ENCODE measurements at places on chromosomes 16 and 17.

DNA sequence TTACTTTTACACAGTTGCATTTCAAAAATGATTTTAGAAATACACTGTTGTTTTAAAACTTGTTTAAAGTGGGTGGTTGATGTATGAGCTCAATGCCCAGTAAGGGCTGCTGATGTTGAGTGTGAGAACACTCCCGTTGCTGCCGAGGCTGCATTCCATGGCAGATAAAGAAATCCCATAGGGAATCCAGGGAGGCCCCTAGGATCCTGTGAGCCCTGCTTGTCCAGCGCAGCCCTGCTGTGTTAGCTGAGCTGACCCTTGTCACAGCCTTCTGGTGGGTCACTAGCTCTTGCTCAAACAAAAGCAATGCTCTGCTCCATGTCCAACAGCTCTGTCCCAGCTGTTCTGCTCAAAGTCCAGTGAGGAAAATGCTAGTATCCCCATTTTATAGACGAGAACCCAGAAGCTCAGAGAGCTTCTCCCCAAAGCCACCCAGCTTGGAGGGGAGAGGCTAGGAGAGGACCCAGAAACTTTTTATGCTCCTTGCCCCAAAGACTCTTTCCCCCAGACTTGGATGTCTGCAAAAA is 18.6 kb upstream of the COL1A1 start:
- no peak for DNase-seq

DNA sequence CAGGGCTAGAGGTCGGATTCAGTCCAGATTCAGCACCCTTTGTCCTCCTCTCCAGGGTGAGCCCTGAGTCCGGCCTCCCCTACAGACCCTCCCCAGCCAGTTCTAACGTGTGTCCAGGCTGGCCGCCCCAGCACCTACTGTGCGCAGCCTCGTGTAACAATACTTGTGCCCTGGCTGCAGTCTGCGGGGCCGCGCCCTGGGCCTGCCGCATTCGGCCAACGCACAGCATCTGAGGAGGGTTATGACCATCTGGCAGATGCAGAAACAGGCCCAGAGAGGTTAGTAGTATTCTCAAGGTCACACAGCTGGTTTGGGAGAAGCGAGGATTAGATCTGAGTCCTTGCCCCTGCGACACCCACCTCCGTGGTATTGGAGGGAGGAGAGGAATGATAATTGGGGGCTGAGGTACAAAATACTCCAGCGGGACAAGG is 968 bp downstream of the RIPOR1 start:
- no peak for DNase-seq

- no peak for DNase-seq
Measured at GRCh38 chr17:76246080-76247066, 6.1 kb upstream of the RNF157 start.

- DNase-seq: peak; percentile 74
Measured at GRCh38 chr16:8108991-8109509, 481.3 kb downstream of the TMEM114 start.

DNA sequence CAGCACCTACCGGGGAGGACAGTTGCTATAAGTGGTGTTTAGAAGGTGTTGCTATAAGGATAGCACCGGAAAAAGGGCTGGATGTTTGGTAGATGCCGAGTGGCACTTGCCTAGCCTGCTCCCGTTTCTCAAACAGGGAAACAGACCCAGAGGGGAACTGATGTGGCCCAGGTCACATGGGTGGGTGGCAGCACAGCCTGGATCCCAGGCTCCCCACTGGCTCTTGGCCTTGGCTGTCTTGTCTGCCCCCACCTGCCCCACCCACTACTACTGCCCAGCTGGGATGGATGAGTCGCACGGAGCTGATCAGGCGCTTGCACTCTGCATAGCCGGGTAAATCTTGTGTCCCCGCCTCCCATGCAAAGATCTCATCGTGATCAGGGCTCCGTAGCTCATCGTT is 7.2 kb downstream of the SMTNL2 start:
- no peak for DNase-seq

GRCh38 chr16:59088431-59088830 is 354.3 kb upstream of the GOT2 start:
- DNase-seq: no peak

DNA sequence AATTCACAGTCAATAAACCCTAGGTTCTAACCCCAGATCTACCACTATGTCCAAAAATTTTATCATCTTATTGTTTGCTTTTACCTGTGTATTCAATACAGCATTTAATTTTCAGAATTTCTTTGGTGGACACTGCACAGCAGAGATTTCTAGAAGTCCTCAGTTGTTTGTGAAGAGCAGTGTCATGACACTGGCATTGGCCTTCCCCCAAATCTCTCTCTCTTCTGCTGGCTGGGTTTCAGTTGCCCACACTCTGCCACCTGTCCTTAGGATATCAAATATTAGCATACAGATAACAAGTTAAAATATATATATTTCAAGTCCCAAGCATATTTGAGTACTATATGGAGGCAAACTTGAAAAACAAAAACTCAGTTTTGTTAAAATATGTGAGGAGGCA is 2.0 kb upstream of the THUMPD1 start:
- DNase-seq: no peak

- DNase-seq: no peak
Measured at GRCh38 chr16:77330332-77331042, 104.3 kb downstream of the ADAMTS18 start.

DNA sequence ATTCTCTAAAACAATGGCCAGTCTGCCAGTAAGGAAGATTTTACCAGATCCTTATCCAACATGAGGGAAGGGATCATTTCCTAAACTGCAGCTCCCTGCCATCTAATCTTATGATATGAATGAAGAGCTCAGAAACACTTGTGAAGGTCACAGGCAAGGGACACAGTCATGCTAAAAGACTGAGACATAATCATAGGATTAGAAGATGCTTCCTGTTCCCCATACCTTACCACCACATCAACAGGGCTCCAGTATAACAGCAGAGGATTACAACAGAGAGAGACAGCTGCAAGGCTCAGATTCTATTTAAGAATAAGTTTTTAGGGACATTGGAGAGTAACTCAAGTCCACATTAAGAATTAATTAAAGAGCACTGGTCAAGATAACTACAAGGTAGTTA is 93.3 kb downstream of the BRIP1 start:
- DNase-seq: no peak

GRCh38 chr16:13138528-13138927 is 237.1 kb downstream of the SHISA9 start:
- DNase-seq: no peak

- no peak for DNase-seq
Measured at GRCh38 chr17:77834170-77835115, 124.1 kb upstream of the TNRC6C start.

DNA sequence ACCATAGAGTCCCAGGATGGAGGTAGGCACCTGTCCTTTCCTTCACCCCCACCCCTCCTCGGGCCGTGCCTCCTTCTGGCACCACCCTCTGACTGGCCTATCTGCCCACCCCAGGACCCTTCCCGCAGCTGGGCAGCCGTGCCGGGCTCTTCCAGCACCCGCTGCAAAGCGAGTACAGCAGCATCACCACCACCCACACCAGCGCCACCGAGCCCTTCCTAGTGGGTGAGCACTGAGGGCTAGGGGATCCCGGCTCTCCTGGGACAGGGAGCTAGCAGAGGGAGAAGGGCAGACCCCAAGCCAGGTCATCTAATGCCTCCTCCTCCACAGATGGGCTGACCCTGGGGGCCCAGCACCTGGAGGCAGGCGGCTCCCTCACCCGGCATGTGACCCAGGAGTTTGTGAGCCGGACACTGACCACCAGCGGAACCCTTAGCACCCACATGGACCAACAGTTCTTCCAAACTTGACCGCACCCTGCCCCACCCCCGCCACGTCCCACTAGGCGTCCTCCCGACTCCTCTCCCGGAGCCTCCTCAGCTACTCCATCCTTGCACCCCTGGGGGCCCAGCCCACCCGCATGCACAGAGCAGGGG is 7.8 kb downstream of the GALK1 start:
- DNase-seq: no peak

DNA sequence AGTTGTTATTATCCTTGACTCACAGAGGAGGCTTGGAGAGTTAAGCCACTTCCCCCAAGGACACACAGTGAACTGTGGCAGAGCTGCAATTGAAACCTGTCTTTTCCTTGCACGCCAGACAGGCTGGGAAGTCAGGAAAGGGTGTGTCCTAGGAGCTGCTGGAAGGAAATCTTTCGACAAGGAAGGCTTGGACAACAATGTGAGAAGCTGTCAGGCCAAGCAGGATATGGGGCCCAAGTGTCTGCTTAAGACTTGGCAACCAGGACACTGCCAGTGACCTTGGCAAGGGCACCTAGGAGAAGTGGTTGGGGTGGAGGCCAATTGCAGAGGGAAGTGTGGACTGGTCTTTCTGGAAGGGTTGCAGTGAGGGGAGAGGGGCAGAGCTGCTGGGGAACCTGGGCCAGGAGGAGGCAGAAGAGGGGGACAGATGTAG is 2.1 kb upstream of the CAMKK1 start:
- DNase-seq: no peak

- DNase-seq: no peak
Measured at GRCh38 chr17:8333281-8333680, 6.4 kb upstream of the ODF4 start.

GRCh38 chr17:28982131-28982793 is 23.6 kb downstream of the SEZ6 start:
- no peak for DNase-seq

- no peak for DNase-seq
Measured at GRCh38 chr16:3650631-3651265, 3.7 kb upstream of the DNASE1 start.

GRCh38 chr17:75373280-75373679 is 32.2 kb downstream of the GRB2 start:
- no peak for DNase-seq

DNA sequence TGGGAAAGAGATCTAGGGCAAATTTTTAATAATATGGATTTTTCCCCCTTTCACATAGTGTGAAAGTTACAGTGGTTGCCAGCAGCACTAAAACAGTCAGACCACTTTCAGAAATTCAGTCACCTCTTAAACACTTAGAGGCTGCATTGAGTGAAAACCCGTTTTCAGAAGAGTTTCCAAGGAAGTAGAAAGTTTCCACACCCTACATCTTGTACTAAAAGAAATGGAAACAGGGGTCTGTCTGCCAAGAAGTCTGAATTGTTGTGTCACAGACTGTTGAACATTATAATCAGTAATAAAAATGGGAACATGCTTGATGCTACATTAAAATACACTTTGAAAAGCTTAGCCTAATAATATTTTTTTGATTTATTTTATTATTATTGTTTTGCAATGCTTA is 278.9 kb upstream of the KCNJ16 start:
- no peak for DNase-seq

- no peak for DNase-seq
Measured at GRCh38 chr16:71590584-71590983, 13.7 kb upstream of the TAT start.

DNA sequence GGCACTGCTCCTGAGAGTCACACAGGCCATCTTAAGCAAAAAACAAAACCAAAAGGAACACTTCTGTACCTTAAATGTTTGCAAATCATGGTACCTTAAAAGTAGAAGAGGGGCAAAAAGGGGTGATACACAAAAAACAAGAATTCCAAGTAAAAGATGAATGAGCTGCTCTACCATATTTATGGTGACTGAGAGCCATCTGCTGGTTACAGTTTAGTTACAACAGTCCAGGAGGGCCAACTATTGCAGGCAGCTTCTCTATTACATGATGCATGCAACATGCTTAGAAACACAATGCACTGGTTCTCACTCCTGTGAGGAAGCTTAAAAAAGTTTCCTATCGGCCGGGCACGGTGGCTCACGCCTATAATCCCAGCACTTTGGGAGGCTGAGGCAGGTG is 53.5 kb downstream of the STX8 start:
- DNase-seq: no peak
